ENCODE measurements at places on chromosomes 5 and 9.

GRCh38 chr5:149761461-149761860, 31.4 kb downstream of the PPARGC1B start:
- no peak for DNase-seq

GRCh38 chr5:368183-369084, 46.9 kb downstream of the AHRR start:
- DNase-seq, result no peak

DNA sequence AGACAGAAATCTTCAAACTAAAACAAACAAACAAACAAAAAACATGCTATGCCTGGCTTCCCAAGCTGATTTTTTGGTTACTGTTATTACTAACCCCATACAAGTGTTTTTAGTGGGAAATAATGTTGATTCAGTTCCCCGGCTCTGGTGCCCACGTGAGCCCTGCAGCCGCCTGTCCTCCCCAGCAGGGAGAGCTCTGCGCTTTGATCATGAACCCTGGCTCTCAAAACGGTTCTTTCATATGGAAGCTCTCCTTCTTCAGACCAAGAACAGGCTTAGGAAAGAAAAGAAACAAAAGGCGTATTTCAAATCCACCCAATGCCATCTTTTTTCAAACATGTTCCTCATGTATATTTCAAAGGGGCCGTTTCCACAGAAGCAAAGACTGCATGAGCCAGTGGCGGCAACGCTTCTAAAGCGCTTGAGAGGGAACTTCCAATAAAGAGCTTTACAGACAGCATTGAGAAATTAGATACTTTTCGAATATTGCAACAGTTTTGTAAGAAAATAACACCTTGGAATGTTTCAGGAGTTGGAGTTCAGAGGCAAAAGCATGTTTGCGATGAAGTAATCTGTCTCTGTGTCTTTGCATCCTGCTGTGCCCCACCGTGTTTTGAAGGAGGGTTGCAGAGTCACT, 74.8 kb downstream of the ICE1 start:
- peak; percentile 63 for DNase-seq

GRCh38 chr9:34123682-34124081, 2.8 kb downstream of the DCAF12 start:
- DNase-seq, result no peak

- no peak for DNase-seq
These were observed 44.3 kb upstream of the NEURL1B start for GRCh38 chr5:172596638-172597231.

DNA sequence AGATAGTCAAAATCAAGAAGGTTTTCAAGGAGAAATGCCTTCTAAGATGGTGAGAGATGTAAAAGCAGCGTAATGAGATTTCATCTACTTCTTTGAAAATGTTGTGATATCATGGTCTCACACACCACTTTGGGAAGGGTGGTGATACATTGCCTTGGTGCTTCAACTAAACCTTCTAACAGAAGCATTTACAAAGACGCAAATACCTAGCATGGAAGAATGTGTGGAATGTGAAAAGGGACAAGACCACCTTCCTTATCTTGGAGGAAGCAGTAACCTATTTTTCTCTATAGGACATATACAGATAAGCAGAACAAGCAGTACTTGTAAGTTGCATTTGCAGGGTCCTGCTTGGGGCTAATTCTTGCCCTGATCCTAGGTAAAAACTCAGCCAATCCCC, 38.8 kb downstream of the PCA3 start:
- no peak for DNase-seq

DNA sequence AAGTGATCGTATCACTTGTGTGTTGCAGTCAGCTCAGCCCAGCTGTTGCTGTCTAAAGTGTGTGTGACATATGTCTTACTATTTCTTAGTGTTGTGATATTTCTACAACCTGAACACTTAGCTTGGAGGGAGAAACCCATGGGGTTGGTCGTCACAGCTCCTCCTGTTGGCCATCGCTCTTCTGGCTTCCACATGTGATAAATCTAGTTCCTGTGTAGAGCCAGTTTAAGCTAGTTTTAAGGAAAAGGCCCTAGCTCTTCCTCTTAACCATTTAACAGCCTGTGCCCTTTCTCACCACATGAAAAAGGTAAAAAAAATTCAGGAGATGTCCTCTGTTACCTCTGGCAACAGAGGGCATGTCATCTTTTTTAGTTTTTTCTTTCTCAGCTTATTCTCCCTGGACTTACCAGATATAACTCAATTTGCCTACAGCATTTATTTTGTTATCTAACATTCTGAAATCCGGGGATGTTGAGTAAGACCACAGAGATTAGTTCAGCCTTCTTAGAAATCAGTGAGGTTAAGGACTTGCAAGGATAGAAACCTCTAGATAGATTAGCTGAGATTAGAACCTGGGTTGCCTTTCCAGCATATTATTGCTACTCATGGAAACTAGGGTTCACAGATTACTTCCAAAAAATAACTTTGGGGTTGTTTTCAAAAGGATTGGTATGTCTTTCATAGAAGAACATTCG, 100.4 kb downstream of the GAPVD1 start:
- DNase-seq, result no peak

DNA sequence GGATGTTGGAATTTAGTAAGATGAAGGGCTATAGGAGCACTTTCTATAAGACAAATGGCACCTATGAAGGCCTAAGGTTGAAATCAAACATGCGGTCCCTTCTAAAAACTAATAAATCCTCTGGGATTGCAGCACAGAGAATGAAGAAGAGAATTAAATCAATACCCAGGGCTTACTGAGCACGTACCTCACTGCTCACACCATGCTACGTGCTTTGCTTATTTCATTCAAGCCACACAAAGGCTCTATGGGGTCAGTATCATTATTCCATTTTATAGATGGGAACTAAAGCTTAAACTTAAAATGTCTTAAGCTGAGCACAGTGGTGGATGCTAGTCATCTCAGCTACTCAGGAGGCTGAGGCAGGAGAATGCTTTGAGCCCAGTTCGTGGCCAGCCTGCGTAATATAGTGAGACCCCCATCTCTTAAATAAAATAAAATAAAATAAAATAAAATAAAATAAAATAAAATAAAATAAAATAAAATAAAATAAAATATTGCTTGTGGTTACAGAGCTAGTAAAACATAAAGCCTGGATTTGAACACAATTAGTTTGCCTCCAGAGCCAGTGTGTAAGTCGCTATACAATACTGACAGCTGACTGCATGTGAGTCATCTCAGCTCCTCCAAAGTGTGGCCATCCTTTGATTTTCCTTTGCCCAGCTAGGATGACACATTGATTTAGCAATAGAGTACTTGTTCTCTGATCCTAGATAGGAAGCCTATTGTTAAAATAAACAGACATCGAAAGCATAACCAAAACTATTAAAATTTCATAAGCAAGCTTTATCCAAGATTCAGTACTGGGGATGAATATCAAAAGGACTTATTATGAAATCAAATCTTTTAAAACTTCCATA, 20.9 kb upstream of the DPYSL3 start:
- DNase-seq, result no peak

- DNase-seq, result no peak
These were observed 1824.4 kb upstream of the CDH9 start for GRCh38 chr5:28862860-28863196.

DNA sequence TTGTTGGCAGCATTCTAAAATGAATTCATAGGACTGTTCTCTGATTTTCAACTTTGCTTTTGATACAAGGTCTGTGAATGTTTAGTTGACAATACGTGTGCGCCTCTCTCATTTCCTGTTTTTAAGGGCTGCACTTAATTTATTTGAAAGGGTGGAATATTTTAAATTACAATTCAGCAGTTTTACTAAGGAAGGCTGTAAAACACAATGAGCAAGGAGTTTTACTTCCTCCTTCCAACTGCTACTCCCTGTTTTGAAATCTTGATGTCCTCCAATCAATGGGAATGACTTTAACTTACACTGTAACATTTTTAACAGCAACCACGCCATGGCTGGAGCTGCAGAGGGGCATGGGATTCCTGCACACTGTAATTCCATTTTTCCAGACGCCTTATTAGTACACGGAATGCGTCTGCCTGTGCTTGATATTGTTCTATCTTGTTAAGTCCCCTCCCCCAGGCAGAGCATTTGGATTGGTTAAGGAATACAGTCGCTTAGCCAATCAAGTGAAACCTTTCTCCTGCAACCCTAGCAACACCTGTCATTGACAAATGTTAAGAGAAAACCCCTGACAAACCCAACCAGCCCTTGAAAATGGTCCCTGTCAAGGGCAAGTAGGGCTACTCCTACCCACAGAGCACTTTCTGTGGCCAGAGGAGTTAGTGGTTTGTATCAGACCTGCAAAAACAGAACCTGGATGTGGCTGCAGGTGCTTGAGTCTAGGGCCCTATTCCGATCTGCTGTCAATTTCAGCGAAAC, 12.5 kb upstream of the ZSWIM6 start:
- DNase-seq, result no peak

- no peak for DNase-seq
These were observed 8.5 kb upstream of the TNFSF8 start for GRCh38 chr9:114938687-114939575.

Data from mesothelial cell of epicardium (in vitro differentiated cells).